ENCODE measurements at places on chromosomes 2 and 18. TPM values are rescaled to one million over a fixed set of nuclear protein-coding genes. Genes with fewer than 3 reads are reported as not detected.

The MATN3 gene
- not detected for total RNA-seq

The GPR45 gene
- not detected for total RNA-seq

The SATB2 gene
- 0.73 TPM for total RNA-seq

The MC4R gene
- total RNA-seq: not detected

The WDR33 gene
- total RNA-seq: 68.0 TPM

The FAM110C gene
- 0.52 TPM for total RNA-seq

The SCN3A gene
- total RNA-seq: 3.3 TPM

The GIGYF2 gene
- 59.7 TPM for total RNA-seq

The CHRNG gene
- total RNA-seq: not detected

The ZDBF2 gene
- 21.0 TPM for total RNA-seq

The VWA3B gene
- not detected for total RNA-seq

The GKN2 gene
- not detected for total RNA-seq

The ALLC gene
- not detected for total RNA-seq
